ENCODE measurements at places on chromosomes 7 and 10. TPM values are rescaled to one million over a fixed set of nuclear protein-coding genes. Genes with fewer than 3 reads are reported as not detected.

Gene SPDYE5
- not detected for total RNA-seq

Gene C10orf62
- total RNA-seq = 0.33 TPM

Gene DGKB
- total RNA-seq = 7.9 TPM

Gene MBL2
- not detected for total RNA-seq

Gene TRPV5
- under 0.01 TPM for total RNA-seq

Gene SH2D4B
- total RNA-seq = 0.22 TPM

Gene TUBB8
- total RNA-seq = not detected

Gene TEX47
- total RNA-seq = not detected

Gene CYP3A7
- total RNA-seq = 0.22 TPM
